ENCODE measurements at places on chromosomes 2 and 18.

DNA sequence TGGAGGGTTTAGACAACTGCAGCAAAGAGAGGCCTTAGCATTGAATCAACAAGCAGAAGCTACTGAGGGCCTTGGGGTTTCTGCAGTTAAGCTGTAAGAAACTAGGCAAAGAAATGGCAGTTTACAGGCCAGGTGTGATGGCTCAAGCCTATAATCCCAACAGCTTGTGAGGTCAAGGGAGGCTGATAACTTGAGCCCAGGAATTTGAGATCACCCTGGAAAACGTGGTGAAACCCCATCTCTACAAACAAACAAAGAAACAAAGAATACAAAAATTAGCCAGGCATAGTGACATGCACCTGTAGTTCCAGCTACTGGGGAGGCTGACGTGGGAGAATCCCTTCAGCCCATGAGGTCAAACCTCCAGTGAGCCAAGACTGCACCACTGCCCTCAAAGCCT is 421.6 kb upstream of the CHST9 start:
- no peak for DNase-seq

DNA sequence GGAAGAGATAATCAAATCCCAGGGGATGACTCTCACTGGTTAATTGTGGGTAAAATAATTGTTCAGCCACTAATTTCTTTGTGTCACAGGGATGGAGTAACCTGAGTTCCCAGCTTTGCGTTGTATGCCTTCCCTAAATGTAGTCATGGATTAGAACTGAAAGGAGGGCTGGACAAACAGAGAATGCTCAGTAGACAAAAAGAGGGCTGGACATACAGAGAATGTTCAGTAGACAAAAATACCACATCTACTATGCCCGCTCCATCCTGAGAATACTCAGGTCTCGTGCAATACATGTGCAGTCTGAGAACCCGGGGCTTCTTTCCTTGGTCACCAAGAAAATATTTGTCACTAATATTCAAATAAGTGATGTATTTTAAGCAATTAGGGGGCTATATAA is 497.9 kb downstream of the EPHA4 start:
- DNase-seq: no peak

- no peak for DNase-seq
These were observed 28.1 kb upstream of the INPP4A start for GRCh38 chr2:98416383-98417159.

DNA sequence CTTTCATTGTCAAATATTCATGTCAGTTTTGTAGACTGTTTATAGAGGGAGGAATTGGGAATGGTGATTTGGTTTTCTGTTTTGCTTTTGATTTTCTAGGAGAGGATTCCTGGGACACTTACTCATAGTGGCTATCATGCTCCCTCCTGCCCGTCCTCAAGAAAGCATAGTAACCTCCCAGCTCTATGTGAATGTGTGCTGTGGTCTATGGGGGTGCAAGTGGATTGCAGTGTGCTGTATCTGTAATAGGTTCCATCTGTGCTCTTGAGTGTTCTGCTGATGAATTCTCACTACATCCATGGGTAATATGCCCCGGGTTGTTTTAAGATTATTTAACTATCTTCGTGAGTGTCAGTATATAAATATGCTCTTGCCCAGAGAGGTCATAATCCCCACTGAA is 811.3 kb downstream of the CNTNAP5 start:
- DNase-seq: no peak

DNA sequence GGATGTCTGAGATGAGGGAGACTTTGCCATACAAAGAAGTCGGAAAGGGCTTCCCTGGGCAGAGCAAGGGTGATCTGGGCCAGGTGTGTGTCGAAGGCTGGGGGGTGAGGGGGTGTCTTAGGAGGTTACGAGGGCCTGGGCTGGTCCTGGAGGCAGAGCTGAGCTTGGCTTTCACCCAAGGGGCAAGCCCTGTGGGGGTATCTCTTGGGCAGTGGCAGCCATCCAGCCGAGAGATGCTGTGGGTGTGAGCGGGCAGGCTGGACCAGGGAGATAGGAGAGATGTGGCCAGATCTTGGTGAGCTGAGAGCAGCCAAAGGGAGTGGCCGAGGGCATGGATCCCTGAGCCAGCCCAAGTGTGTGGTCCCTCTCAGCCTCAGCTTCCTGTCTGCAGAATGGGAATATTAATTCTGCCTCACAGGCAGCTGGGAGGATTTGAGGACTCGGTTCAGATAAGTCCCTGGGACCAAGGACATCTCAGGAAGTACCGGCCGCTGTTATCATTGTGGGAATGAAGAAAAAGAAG is 33.0 kb downstream of the MAL start:
- no peak for DNase-seq

GRCh38 chr18:51337406-51337805 is 139.9 kb upstream of the MEX3C start:
- DNase-seq: no peak

DNA sequence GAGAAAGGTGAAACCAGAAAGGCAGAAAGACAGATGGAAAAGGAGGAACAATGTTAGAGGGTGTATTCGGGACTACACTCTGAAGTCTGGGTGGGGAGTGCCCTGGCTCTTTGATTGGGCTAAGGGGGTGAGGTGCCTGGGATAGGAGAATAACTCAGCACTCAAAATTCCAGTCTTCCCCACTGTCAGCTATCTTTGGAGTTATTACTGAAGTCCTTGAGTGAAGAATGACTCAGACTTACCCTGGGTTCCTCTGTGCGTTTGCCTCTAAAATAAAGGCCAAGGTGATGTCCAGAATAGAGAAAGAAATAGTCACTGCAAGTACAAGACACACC is 151.8 kb upstream of the SERPINE2 start:
- no peak for DNase-seq

DNA sequence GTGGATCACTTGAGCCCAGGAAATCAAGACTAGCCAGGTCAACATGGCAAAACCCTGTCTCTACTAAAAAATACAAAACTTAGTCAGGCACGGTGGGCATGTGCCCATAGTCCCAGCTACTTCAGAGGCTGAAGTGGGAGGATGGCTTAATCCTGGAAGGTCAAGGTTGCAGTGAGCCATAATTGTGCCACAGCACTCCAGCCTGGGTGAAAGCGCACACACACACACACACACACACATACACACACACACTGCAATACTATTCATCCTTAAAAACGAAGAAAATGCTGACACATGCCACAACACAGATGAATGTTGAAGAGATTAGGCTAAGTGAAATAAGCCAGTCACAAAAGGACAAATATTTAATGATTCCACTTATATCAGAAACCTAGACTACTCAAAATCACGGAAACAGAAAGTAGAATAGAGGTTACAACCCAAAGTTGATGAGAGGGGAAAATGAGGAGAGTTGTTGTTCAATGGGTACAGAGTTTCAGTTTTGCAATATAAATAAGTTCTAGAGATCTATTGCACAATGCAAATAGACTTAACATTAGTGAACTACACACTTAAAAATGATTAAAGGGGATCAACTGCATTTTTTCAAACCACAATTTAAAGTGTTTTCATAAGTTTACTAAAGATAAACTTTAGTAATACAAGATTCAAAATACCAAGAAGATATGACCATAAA is 114.5 kb downstream of the USP34 start:
- DNase-seq: no peak

- no peak for DNase-seq
These were observed 202.8 kb downstream of the CDCA7 start for GRCh38 chr2:173557497-173557896.

GRCh38 chr2:600542-601386 is 76.4 kb downstream of the TMEM18 start:
- DNase-seq: no peak

DNA sequence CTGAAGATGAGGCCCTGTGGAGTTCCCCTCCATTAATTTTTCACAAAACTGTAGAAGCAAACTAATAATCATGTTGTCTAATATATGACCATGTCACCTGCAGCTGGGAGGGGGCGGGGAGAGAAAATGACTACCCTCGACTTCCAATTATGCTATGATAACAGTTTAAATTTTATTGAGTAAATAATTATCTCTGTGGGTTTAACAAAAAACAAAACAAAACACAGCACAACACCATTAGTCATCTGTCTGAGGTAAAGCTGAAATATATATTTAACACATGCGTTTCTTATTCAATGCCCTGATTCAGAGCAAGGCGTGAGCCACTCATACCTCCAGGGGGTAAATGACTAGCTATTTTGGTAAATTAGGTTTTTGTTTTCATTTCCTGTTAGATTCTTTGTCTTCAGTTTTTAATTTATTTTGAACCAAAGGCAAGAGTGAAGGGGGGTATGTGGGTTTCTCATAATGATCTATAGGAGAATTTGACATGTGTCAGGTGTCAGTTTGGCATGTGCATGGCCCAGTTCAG is 77.4 kb upstream of the ZCCHC2 start:
- no peak for DNase-seq

GRCh38 chr2:234689911-234690379 is 193.1 kb upstream of the ARL4C start:
- DNase-seq: no peak

DNA sequence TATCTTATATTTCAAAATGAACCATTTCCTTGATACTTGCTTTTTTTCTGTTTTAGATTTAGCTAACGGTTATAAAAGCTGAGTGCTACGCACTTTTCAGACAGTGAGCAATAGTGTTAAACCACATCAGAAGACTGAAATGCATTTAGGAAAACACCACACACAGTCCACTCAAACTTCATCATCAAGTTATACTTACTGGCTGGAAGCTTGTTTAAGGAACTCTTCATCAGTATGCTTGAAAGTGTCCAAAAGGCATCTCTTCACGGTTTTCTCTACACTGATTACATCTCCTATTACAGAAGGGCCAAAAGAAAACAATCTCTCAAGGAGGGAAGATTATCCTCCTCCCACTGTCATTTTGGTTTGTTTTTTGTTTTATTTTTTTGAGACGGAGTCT is 19.7 kb downstream of the ILKAP start:
- DNase-seq: no peak

DNA sequence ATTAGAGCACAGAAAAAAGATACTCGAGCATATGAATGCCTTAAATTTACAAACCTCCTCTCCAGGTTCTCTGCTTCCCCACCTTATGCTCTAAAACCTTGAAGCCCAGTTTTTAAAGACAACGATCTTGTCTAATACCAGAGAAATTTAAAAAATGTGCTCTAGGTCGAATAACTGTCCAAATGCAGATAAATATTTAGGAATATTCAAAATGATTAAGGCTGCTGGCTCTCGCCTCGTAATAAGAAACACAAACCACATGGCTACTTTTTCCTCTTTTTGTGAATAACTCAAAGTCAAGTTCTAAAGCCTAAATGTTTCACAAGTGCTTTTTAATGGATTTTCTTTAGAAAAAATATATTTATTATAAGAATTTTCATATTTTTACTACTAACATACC is 101.3 kb downstream of the SATB2 start:
- no peak for DNase-seq

GRCh38 chr2:15547115-15547876 is 13.8 kb downstream of the NBAS start:
- DNase-seq: no peak
